Activated CD8-positive, alpha-beta memory T cell treated with anti-CD3 and anti-CD28 coated beads, Interleukin-2, amount 10 ng/mL, durations not matched to agents 7 days and 5 days (primary cell): ENCODE measurements at places on chromosomes 3 and 15. TPM values are rescaled to one million over a fixed set of nuclear protein-coding genes. Genes with fewer than 3 reads are reported as not detected.

The UROC1 gene
- not detected for total RNA-seq

The COLQ gene
- 2.3 TPM for total RNA-seq

The EPHA3 gene
- not detected for total RNA-seq

The ISG20 gene
- total RNA-seq = 379 TPM

The GOLGA8S gene
- 0.49 TPM for total RNA-seq

The C3orf85 gene
- total RNA-seq = not detected

The C15orf40 gene
- total RNA-seq = 29.0 TPM

The SH3GL3 gene
- not detected for total RNA-seq

The GP9 gene
- not detected for total RNA-seq

The MOBP gene
- total RNA-seq = not detected

The LTK gene
- total RNA-seq = 0.30 TPM

The FBXO40 gene
- not detected for total RNA-seq

The PAK6 gene
- total RNA-seq = 1.7 TPM

The DCLK3 gene
- total RNA-seq = not detected

The ADAMTS17 gene
- 1.9 TPM for total RNA-seq

The PLSCR2 gene
- not detected for total RNA-seq

The WNT7A gene
- total RNA-seq = not detected

The C3orf52 gene
- total RNA-seq = 2.6 TPM

The RIOX2 gene
- total RNA-seq = 47.9 TPM

GRCh38 chr3:178277605-178278004 lies 258.6 kb upstream of the KCNMB2 start:
- DNase-seq = no peak

- no peak for DNase-seq
These were observed 40.4 kb downstream of the CCDC33 start for GRCh38 chr15:74276560-74276959.

- DNase-seq = no peak
These were observed 166.2 kb upstream of the VEPH1 start for GRCh38 chr3:157669416-157669815.

GRCh38 chr15:61851955-61852354 lies 208.3 kb downstream of the VPS13C start:
- DNase-seq = no peak

GRCh38 chr3:61612211-61613194 lies 51.1 kb downstream of the PTPRG start:
- DNase-seq = no peak

DNA sequence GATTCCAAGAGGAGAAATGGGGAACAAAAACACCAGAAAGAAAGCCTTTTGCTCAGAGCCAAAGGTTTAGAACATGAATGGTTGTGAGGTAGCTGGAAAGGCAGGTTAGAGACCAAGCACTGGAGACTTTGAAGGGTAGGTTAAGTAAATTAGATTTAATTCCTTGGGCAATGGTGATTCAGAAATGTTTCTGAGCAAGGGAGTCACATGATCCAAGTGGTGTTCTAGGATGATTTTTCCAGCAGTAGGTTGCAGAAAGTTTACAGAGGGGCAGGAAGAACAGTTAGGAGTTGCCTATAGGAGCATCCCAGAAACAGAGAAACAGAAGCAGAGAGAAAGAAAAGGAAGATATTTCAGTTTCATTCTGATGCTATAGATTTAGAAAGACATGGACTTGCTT lies 139.8 kb downstream of the WDR76 start:
- no peak for DNase-seq

- peak; percentile 60 for DNase-seq
These were observed 535 bp downstream of the MCTP2 start for GRCh38 chr15:94231723-94232468.

DNA sequence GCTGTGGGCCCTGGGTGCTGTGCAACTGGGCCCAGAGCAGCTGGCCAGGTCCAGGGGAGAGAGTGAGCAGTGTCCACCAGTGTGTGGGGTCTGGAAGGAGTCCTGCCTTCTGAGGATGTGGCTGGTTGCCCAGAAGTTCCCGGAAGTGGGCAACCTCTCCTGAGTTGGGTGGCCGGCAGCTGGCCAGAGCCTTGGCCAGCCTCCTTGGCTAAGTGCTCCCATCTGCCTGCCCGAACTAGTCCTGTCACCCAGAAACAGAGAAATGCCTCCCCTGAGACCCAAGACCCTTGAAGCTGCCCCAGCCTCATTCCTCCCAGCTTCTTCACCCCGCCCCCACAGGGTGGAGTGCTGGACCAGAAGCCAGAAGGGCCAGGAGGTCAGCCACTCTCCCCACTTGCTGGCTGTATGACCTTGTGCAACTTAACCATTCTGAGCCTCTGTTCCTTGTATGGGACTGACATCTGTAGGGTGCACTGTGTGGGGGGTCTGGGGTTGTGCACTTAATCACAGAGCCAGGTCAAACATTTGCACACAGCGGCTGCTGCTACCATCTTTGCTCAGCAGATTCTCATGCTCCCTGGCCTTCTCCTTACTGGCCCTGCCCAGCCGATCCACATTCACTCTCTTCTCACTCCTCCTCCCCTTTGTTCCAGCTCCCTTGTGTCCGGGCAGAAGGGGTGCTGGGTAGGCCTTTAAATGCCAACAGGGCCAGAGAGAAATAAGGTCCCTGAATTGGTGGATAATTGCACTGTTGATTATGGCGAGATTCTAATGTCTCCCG lies 7.5 kb upstream of the ALAS1 start:
- no peak for DNase-seq

DNA sequence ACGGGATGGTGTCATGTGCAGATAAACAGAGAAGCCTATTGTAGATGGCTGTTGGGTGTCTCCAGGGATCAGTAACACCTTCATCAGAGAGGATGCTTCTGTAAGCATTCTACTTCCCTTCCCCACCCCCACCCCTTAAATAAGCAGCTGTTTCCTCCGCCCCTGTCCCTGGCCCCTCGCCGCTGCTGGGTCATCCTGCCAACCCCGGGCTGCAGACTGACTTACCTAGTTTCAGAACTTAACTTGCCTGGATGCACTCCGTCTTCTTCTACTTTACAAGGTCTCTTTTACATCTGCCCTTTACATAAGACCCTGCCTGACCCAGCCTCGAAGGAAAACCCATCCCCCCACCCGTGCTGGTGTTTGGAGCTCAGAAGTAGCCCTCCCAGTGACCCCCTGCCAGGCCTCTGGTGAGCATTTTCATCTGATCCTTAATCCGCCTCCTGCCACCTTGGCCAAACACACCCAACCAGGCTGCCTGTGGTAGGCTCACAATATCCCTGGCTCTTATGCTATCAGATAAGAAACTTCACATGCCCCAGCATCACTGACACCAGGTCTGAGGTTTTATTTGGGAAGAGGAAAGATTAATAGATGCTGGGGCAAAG lies 103.0 kb upstream of the HES1 start:
- no peak for DNase-seq

GRCh38 chr15:98438326-98438725 lies 210.0 kb upstream of the IGF1R start:
- no peak for DNase-seq

- DNase-seq = no peak
These were observed 23.9 kb upstream of the ACAD9 start for GRCh38 chr3:128855569-128855968.

DNA sequence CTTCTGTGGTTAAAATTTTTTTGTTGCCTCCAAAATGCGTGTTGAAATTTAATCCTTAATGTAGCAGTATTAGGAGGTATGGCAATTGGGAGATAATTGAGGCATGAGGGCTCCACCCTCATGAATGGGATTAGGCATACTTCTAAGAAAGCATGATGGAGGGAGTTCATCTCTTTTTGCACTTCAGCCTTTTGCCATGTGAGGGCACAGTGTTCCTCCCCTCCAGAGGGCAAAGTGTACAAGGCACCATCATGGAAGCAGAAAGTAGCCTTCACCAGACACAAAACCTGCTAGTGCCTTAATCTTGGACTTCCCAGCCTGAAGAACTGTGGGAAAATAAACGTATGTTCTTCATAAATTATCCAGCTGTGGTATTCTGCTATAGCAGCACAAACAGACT lies 429.5 kb downstream of the ZIC1 start:
- no peak for DNase-seq

- DNase-seq = no peak
These were observed 236.4 kb downstream of the KLF13 start for GRCh38 chr15:31563001-31563400.

GRCh38 chr15:93414576-93415231 lies 325.7 kb upstream of the RGMA start:
- DNase-seq = no peak

GRCh38 chr3:47324278-47324865 lies 41.6 kb downstream of the KLHL18 start:
- peak; percentile 60 for DNase-seq

- no peak for DNase-seq
These were observed 325.8 kb upstream of the NAALADL2 start for GRCh38 chr3:174533286-174533685.

- DNase-seq = no peak
These were observed 108.9 kb downstream of the DUT start for GRCh38 chr15:48440084-48440483.
